ENCODE measurements at places on chromosomes 7 and 10.

GRCh38 chr7:96311967-96312366, 9.9 kb downstream of the SLC25A13 start:
- no peak for DNase-seq

DNA sequence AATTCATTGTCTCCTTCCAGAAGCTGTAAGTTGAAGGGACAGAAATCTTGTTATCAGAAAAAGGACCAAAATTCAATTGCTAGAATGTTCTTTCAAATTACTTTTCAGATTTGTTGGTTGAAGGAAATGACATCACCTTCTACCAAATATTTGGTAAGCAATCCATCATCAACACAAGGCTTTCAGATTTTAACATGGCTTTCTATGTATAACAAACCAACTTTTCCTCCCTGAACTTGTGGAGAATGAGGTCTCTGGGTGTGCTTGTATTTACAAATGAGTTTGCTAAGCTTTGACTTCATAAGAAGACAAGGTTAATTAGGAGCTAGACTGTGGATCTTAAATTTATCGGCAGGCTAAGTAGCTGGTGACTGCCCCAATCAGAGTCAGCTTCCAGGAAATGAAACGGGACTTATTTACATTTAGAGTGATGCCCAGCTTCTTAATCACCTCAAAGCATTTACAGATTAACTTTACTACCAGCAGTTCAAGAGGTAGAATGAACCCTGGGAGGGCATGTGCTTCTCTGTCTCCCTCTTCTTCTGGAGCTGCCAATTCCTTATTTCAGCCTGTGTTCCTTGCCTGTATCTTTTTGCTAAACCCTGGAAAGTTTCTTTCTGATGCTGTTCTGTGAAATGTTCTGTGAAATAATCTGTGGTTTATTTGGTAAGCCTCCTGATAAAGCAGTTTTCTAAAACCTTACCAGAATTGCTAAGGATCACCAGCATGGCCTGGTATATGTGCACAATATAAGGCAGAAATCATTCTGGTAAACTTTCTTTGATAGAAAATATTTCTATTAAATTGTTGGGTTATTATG, 248.8 kb upstream of the FZD8 start:
- DNase-seq: no peak

GRCh38 chr7:22499044-22499443, 944 bp downstream of the STEAP1B start:
- no peak for DNase-seq

- no peak for DNase-seq
Observed at GRCh38 chr10:24707445-24707844, 16.2 kb downstream of the ARHGAP21 start.

DNA sequence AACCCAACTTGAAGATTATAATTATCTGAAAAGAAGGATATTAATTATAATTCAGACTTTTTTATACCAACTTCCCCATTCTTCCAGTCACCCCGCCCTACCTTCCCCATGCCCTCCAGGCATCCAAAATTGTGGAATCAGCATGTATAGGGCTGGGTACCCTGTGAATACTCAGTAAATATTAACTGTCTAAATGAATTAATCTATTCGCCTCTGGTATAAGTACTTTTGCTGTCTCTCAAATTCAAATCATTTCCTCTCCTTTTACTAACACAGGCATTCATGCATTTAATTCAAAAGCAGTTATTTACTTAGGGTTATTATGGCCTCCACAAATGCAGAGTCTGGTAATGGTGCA, 26.5 kb upstream of the GOT1 start:
- no peak for DNase-seq

- DNase-seq: no peak
Observed at GRCh38 chr7:133071506-133071905, 10.4 kb downstream of the CHCHD3 start.

DNA sequence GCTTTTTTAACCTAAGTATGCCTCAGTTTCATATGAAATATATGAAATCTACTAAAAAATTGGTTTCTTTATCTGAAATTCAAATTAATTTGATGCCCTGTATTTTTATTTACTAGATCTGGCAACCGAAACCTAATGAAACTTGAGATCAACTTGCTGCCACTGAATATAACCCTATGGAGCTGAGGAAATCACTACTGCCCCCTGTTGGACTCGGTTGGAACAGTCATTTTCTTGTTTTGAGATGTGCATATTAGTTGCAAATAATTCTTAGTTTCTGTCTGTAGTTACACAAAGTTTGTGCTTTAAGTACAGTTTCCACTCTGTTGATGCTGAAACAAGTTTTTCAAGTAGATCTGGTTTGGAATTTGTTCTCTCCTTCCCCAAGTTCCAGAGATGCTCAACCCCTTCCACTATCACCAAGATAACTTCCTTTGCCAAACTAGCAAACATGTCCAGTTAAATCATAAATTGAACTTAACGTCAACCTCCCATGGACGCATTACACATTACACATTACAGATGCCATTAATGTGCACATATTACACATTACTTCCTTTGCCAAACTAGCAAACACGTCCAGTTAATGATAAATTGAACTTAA, 22.2 kb upstream of the EXOC4 start:
- peak; percentile 28 for DNase-seq

GRCh38 chr7:83655951-83656556, 7.1 kb upstream of the SEMA3E start:
- DNase-seq: peak; percentile 31

GRCh38 chr7:108147031-108147563, 16.9 kb upstream of the LAMB4 start:
- peak; percentile 89 for DNase-seq

- no peak for DNase-seq
Observed at GRCh38 chr10:50440489-50440888, 183.3 kb downstream of the SGMS1 start.

- DNase-seq: no peak
Observed at GRCh38 chr10:28920091-28920490, 242.8 kb downstream of the BAMBI start.

- no peak for DNase-seq
Observed at GRCh38 chr7:745431-746154, 18.5 kb upstream of the PRKAR1B start.

GRCh38 chr10:131198843-131199242, 112.7 kb downstream of the TCERG1L start:
- no peak for DNase-seq

DNA sequence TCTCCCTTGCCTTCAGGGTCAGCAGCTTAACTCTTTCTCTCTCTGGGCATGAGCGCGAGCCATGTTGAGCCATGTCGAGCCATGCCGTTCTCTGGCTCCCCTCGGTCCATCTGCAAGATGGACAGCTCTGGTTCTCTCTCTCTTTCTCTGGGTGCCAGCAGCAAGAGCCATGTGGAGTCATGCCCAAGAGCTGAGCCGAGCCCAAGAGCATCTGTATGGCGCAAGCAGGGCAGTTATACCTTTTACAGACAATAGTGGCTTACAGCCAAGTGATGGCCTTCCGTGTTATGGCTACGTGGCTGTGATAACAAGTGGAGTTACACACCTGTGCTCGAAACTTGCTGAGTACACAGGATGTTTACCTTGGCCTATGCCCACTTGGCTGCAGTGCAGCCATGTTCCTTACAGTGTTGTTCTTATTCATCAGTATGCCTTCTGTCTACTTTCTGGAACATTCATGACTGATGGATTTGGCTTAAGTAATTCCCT, 327.7 kb downstream of the GLRX3 start:
- DNase-seq: no peak
